CD4-positive, alpha-beta T cell treated with Interleukin-4 for 1 hour (primary cell): ENCODE measurements at places on chromosomes 4 and X.

- no peak for DNase-seq
Measured at GRCh38 chr4:69640289-69640688, 847 bp upstream of the UGT2A2 start.

- no peak for DNase-seq
Measured at GRCh38 chr4:185941461-185941860, 127.5 kb upstream of the TLR3 start.

GRCh38 chr4:88419874-88420273 lies 37.0 kb upstream of the HERC5 start:
- no peak for DNase-seq

- no peak for DNase-seq
Measured at GRCh38 chrX:83516597-83516996, 8.5 kb downstream of the POU3F4 start.

DNA sequence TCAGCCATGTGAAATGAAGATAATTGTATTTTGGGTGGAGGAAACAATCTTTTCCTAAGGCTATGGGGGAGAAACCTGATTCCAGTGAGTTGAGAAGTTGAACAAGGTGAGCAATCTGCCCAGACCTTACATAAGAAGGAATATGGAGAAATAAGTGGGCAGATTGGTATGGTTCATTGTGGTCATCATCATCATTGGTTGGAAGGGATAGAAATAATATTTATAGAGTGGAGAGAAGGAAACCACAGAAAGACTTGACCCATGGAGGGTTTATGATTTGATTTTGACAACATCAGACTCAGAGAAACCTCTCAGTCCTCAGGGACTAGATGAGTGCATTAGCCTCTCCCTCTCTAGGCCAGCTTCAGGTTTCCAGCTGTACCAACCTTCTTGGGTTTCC lies 177.9 kb upstream of the NEIL3 start:
- no peak for DNase-seq
